Stimulated activated CD4-positive, alpha-beta T cell treated with anti-CD3 and anti-CD28 coated beads, Interleukin-15, amount 100 ng/mL, for 1 hour (primary cell): ENCODE measurements at places on chromosomes 5 and 9.

GRCh38 chr5:15014809-15015208 lies 143.2 kb upstream of the ANKH start:
- DNase-seq, result no peak

DNA sequence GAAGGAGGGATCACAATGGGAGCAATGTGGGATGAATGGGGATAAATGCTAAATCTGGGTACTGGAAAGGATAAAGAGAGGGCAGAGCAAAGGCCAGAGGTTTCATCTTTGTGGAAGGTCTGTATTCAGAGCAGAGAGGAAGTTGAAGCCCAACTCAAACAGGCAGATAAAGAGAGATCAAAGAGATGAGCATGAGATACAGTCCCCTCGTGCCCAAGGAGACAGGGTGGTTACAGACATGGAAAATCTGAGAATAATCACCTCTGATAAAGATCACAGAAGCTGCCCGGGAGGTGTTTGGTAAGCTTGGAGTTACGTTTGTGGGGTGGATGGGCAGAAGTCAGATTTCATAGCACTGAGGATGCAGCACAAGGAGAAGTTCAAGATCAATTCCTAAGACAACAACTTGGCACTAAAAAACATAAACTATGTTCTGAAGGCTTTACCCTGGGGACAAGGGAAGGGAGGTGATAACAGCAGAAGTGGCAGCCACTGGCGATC lies 459 bp upstream of the ERAP2 start:
- DNase-seq, result no peak

DNA sequence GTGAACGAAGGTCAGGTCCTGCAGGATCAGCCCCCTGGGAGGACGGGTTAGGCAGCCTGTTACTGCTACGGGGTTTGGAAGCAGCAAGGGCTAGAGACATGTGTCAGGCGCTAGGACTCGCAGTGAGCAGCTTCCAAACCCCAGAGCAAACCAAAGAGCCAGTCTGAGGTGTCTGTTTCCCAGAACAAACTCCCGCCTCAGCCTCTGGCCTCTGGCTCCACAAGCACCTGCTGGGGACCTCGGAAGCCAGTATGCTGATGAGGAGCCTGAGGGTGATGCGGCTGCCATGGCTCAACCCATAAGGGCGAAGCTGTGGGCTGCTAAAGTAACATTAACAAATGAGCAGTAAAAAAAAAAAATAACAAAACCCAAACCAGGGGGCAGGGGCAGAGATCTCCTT lies 35.0 kb downstream of the PRRT1B start:
- no peak for DNase-seq

DNA sequence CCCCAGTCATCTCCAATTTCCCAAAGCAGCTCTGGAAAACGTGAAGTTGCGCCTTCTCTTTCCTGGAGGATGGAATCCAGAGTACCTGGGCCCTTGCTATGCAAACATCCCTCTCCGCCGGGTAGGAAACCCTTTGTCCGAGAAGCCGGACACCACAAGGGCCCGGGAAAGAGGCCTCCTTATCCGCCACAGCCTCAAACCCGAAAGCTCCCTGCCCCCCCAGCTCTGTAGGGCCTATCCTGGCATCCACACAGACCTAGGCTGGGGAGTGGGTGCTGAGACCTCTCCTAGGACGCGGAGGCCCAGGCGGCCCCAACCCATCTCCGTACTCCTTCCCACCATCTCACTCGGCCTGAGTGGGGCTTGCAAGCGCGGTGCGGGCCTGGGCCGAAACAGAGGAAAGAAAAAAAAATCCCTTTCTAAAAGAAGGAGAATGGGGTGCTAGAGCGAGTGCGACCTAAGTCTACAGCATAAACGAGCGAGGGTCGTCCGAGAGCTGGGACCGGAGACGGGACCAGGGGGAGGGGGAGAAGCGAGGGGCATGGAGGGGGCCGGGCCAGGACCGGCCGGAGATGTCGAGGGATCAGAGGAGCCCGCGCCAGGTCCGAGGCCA lies 624 bp downstream of the FBXW11 start:
- DNase-seq, result no peak

GRCh38 chr9:85157772-85158171 lies 488.2 kb downstream of the NTRK2 start:
- DNase-seq, result no peak

GRCh38 chr5:42399702-42400101 lies 23.5 kb upstream of the GHR start:
- DNase-seq, result no peak

- no peak for DNase-seq
Observed at GRCh38 chr5:31113666-31114350, 79.7 kb upstream of the CDH6 start.

GRCh38 chr5:172846249-172846648 lies 12.2 kb downstream of the ERGIC1 start:
- DNase-seq, result no peak

GRCh38 chr5:143662020-143662419 lies 149.9 kb upstream of the HMHB1 start:
- DNase-seq, result no peak

DNA sequence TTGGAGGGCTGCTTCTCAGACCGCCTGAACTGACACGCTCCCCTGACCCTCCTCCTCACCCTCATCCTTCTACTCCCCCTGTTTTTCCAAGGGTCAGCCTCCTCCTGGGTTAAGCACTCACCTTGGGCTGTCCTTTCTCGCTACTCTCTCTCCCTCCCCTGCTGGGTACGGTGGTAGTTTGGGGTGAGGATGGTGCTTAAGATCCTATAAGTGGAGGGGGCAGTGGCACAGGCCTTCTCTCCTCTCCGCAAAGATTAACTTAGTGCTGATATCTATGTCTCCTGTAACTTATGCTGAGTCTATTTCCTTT lies 159.7 kb downstream of the SNCAIP start:
- no peak for DNase-seq

DNA sequence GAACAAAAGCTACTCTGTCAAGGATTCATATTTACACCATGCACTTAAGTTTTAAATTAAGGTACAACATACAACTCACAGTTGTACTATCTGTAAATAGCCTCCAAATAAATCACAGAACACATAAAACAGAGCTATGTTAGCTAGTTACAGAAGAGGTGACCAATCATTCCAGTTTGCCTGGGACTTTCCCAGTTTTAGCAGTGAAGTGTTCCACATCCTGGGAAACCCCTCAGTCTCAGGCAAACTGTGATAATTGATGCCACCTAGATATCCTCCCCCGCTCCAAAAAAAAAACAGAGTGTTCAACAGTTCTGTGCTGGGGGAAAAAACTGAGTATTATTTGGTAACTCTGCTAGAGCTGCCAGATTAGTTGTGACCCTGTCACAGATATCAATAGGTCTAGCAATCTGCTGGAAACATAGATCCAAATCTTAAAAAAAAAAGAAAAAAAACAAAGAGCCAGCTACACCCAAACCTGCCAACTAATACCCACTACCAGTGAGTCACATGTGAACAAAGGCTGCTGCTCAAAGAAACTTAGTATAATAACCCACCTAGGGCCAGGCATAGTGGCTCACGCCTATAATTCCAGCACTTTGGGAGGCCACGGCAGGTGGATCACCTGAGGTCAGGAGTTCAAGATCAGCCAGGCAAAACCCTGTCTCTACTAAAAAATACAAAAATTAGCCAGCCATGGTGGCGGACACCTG lies 5.7 kb downstream of the TBCA start:
- no peak for DNase-seq

- DNase-seq, result no peak
Observed at GRCh38 chr9:101400120-101400519, 1.5 kb downstream of the ZNF189 start.

DNA sequence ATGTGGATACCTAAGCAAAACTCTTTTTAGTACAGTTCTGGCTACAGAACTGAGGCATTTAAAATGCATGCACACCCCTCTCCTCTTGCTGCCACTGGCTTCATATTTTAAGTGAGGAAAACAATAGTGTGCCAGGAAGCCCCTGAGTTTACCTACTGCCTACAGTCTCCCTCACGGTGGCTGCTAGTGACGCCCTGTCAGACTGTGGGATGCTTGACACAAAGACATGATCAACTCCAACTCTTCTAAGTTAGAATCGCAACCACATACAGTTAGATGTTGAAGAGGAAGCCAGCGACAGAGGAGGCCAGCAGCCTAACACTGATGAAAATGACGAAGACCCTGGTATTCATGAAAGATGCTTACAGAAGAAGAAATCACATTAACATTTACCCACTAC lies 1.3 kb downstream of the SEC16A start:
- no peak for DNase-seq

DNA sequence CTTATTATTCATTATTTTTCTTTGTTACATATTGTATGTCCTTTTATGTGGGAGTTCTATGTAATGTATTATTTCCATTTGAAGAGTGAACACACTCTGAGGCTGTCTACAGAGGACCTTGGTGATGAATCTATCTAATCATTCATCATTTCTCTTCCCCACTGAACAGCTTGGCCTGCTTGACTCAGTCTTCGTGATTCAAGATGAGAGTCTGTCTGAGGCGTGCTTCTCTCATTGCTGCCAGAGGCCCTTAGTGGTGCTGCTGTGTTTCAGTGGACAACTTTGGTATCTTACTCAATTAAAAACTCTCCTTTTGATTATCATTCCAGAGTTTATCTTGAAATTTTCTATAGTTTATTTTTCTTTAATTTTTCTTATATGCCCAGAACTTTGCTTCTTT lies 318.1 kb upstream of the DAB2 start:
- DNase-seq, result no peak

DNA sequence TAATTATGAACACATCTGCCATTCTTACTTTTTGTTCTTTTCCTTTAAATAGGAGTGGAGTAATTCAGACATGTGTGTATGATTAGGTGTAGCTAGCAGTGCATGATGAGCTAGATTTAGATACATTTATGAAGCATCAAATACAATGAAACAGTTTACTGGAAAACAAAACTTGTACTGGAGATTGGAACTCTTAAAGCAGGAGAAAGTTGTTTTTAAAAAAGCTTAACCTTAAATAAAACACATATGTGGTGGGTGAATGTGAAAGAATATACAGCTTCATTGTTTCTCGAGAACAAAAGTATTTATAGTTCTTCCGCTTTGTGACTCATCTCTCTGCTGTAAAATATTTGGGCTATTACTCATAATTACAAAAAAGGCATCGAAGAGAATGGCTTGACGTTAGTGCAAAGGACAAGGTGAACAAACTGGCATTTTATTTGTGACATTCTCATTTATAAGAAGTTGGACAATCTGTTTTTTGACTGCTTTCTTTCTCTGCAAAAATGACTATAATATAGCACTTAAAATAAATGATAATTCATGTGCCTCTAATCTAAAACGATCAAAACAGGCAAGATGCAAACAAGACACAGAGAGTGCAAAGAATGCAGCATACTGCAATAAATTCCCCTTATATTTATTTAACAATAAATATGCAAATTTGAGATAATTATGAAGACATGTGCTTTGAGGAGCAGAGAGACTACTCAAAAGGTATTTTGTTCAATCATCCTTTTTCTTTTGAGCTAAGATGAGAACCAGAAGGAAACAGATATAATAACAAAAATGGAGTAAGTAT lies 478.8 kb downstream of the CETN3 start:
- no peak for DNase-seq

DNA sequence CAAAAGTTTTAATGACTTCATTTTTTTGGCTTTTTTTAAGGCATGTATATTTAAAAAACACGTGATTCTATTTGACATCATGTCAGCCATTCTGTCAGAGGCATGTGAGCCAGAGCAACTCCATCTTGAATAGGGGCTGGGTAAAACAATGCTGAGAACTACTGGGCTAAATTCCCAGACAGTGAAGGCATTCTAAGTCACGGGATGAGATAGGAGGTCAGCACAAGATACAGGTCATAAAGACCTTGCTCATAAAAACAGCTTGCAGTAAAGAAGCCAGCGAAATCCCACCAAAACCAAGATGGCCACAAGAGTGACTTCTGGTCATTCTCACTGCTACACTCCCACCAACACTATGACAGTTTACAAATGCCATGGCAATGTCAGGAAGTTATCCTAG lies 1000.6 kb upstream of the DMAC1 start:
- no peak for DNase-seq
